ENCODE measurements at places on chromosomes 7 and 10.
A peak's percentile ranks its signal among the peaks of the same experiment; 100 is the strongest.

DNA sequence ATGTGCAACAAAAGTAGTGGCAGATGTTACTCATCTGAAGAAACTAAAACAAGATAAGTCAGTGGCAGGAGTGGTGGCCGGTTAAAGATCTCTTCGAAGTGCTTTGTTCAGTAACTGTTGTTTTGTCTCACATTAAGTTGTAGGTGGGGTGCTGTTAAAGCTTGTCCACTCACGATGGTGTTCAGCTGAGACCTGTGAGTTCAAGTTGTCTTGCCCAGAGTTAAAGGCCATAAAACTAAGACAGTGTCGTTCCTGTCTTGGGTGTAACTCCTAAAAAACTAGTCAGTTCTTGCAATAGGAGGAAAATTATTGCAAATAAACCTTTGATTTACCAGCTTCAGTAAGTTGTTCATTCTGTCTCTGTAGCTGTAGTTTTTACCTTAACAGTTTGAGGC, 857 bp upstream of the FOXP2 start:
- DNase-seq = no peak

- peak; percentile 26 for DNase-seq
Measured at GRCh38 chr7:151086802-151087244, 548 bp downstream of the AGAP3 start.

DNA sequence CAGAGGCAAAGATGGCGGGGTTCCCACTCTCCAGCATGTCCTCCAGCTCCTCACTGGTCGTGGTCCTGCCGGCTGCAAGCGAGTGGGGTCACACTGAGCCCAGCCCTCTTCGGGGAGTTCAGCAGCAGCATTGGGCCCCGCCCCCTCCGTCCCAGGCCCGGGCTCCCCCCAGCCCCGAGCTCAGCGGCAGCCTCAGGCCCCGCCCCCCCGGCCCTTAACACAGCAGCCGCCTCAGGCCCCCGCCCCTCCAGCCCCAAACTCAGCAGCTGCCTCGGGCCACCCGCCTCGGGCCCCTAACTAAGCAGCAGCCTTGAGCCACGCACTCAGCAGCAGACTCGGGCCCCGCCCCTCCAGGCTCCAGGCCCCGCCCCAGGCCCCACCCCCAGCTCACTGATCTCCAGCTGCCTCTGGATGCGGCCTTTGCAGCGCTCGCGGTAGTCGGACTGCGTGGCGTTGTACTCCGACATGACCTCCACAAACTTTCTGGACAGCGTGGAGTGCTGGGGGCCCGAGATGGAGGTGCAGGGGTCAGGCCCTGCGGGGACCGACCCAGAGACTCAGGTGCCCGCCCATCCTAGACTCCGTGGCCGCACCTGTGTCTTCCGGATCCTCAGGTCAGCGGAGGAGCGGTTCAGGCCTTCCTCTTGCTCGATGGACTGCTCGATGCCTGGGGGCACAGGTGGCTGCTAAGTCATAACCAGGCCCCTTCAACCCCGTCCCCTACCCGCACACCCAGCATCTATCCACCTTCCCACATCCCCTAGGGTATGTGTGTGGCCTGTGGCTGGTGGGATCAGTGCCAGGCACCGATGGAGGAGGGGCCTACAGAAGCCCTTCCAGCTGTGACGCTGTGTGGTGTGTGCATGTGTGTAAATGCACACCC, 15.5 kb downstream of the STX1A start:
- DNase-seq = peak; percentile 34

GRCh38 chr10:78952030-78952429, 116.7 kb upstream of the ZMIZ1 start:
- no peak for DNase-seq

DNA sequence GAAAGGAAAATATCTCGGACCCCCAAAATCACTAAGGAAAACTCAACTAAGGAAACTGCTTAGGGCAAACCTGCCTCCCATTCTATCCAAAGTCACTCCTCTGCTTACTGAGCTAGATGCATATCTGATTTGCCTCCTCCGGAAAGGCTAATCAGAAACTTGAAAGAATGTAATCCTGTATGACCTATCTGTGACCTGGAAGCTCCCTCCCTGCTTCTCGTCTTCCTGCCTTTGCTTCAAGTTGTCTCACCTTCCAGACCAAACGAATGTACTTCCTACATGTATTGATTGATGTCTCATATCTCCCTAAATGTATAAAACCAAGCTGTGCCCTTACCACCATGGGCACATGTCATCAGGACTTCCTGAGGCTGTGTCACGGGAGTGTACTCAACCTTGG, 58.1 kb upstream of the SEC61G start:
- DNase-seq = no peak

- DNase-seq = no peak
Measured at GRCh38 chr10:129253161-129253864, 213.7 kb upstream of the MGMT start.

- no peak for DNase-seq
Measured at GRCh38 chr7:2688409-2689342, 674 bp downstream of the AMZ1 start.

DNA sequence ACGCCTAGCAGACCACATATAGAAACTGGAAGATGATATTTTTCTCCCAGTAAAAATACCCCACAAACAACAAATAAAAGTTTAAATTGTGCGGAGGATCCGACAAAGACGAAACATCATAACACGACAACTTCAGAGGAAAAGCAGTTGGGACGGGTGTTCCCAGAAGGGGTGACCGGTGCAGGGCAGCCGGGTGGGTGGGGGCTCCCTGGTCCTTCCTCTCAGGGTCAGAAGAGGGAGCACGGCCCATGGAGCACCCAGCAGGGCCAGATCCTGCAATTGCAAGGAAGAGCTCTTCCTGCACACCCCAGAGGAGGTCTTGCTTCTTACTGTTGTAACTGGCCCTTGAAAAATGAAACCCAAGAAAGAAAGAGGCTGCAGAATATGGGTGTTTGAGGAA, 608.5 kb upstream of the MKI67 start:
- DNase-seq = no peak

- DNase-seq = no peak
Measured at GRCh38 chr10:130901311-130902165, 410.0 kb downstream of the TCERG1L start.

DNA sequence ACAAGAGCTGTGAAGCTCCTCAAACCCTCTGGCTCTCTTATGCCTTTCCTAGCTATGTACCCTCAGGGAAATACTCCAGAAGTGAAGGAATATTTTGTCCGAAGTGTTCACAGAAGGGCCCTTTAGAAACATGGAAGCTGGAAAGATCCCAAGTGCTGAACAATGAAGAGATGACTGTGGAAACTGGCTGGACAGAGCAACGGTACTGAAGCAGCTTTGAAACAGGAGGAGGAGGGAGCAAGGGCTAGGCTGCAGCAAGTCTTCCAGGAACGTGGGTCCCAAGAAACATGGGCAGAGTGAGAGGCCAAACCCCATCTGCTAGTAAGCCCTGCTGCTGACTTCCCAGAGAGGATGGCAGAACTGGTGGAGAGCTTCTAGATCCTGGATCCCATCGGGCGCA, 3.0 kb upstream of the PSAP start:
- DNase-seq = no peak

GRCh38 chr7:103532955-103533354, 86.9 kb upstream of the SLC26A5 start:
- no peak for DNase-seq

DNA sequence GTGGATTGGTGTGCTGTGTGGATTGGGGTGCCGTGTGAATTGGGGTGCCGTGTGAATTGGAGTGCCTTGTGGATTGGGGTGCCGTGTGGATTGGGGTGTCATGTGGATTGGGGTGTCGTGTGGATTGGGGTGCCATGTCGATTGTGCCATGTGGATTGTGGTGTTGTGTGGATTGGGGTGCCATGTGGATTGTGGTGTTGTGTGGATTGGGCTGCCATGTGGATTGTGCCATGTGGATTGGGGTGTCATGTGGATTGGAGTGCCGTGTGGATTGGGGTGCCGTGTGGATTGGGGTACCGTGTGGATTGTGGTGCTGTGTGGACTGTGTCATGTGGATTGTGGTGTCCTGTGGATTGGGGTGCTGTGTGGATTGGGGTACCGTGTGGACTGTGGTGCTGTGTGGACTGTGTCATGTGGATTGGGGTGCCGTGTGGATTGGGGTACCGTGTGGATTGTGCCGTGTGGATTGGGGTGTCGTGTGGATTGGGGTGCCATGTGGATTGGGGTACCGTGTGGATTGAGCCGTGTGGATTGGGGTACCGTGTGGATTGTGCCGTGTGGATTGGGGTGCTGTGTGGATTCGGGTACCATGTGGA, 120.6 kb upstream of the NPS start:
- no peak for DNase-seq

DNA sequence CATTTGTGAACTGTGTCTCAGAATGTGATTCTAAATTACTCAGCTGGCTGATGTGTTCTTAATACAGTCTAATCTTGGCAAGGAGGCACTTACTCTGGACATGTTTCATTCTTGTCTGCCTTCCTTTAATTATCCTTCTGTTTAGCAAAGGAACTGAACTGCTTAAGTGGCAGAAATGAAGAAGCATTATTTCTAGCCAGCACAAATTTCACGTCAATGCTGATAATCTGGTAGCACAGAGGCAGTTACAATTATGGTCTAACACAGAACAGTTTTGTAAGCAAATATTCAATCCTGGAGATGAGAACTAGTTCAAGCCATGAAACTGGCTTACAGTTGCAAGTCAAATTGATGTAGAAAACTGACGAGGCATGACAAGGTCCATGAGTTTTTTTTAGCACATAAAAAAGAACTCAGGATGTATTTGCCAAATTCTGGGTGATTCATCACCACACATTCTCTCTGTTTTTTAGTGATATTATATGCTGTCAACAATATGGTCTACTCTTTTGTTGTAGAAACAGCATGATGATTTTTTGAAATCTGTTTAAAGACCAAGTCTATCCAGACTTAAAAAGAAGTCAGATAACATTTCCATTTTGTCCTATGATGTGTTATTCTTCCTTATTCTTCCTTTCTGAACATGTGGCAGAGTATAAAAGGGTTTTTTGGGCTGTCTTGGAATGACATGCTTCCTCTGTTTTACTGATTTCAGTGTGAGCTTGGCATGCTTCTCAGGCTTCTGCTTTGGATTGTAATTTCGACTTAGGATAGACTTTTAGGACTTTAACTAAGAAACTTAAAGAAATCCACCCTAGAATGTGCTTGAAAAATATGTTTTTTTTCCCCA, 154.8 kb downstream of the DNAJB9 start:
- no peak for DNase-seq

DNA sequence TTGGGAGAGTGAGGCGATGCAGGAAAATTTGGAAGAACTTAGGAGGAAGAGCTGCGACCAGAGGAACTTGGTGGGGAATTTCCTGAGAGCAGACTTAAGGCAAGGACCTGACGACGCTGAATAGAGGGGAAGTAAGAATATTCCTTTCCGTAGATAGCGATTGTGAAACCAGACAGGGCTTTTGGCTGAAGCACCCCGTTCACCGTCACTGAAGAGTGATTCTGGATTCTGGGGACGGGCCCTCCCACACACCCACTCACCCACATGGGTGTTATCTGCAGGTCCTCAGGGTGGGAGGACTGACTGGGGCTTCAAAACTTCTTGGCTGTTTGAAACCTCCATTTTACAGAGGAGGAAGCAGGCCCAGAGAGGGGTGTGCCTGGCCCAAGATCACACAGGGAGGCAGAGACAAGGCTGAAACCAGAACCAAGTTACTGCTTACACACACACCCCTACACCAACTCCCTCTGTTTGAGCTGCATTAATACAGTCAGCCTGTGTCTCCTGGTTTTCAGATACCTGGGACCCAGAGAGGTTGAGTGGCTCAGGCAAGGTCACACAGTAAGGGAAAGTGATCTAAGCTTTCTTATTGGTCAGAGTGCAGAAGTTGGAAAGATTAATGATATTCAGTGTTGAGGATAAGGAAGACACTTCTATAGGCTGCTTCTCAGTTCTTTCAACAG, 37.2 kb upstream of the CDH23 start:
- no peak for DNase-seq

DNA sequence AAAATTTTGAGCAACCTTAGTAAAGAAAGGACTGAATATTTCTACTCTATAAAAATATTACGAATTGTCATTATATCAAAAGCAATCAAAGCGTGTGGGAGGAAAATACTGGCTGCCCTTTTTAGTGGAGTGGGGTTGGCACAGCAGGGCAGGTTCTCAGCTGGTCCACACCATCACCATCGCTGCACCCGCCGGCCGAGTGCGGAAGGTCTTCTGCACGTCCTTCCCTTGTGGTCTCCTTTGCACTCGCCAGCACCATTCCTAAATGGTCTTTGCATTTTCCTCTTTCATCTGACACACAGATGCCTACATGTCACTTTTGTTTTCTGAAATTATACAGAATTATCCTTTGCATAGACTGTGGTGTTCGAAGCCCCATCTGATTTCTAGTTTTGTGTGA, 116.6 kb upstream of the LANCL2 start:
- no peak for DNase-seq

- DNase-seq = no peak
Measured at GRCh38 chr10:125955766-125956165, 59.4 kb downstream of the FANK1 start.

GRCh38 chr7:36264123-36264801, 111.2 kb downstream of the EEPD1 start:
- DNase-seq = no peak

GRCh38 chr10:132110111-132110521, 44.4 kb downstream of the JAKMIP3 start:
- no peak for DNase-seq

DNA sequence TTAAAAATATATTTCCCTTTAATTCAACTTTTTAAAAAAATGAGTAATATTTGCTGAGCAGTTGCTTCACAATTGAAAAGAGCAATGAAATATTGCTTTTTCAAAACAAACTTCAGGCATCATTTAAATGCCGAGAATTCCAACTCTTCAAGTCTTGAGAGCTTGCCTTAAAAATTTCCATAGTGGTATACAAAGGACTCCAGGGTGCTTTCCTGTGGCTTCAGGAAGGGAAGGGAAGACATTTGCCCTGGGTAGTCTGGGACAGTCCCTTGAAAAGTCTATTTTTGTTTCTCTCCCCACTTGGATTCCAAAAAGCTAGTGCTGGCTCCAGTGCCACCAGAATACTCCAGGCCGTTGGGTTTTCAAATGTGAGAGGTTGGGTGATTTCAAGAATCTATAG, 71.7 kb downstream of the HYCC1 start:
- DNase-seq = no peak

- no peak for DNase-seq
Measured at GRCh38 chr7:69431626-69432025, 166.6 kb upstream of the AUTS2 start.

GRCh38 chr10:74207691-74208480, 56.9 kb downstream of the ADK start:
- DNase-seq = no peak

- no peak for DNase-seq
Measured at GRCh38 chr7:136588216-136588615, 280.2 kb upstream of the CHRM2 start.

- DNase-seq = no peak
Measured at GRCh38 chr7:47357361-47357760, 224.6 kb downstream of the TNS3 start.

- DNase-seq = no peak
Measured at GRCh38 chr10:36023939-36024338, 381.8 kb upstream of the FZD8 start.

DNA sequence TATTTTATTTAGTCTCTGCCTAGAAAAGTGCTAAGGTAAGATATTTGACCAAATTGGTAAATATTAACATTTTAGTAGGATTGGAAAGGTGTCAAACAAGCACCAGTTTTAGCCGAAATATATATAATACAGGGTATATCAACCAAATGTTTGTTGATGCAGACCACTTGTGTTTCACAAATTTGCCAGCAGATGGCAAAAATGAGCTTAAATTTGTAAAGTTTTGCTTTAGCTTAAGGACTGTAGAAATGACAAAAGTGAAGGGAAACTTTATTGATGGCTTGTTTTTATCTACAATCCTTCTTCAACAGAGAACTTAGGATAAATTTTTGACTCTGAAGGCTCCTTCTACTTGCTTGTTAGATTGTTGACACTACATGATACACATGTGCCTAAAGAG, 4.8 kb upstream of the POLR1F start:
- DNase-seq = peak; percentile 71

- DNase-seq = no peak
Measured at GRCh38 chr7:39349452-39350123, 216.6 kb upstream of the YAE1 start.

Data from CD4-positive, alpha-beta T cell treated with Interleukin-17A for 1 hour (primary cell).